ENCODE measurements at places on chromosomes 6 and 20.
A peak's percentile ranks its signal among the peaks of the same experiment; 100 is the strongest.

- no peak for DNase-seq
These were observed 268.0 kb upstream of the RNF217 start for GRCh38 chr6:124694139-124694705.

DNA sequence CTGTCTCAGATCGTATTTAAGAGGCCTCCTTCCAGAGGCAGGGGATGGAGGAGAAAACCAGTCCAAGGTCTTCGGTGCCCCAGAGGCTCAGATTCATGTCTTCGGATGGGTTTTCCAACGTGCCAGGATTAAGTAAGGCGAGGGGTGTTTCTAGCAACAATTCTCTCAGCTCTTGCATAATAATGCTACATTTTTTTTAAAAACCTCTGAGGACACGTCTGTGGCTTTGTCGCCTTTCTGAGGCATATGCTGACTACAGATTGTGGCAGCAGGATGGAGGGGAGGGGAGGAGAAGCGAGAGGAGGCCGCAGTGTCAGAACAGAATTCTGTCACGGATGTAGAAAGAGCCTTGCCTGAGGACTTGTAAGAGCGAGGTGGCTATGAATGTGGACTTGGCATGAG lies 17.7 kb upstream of the CCDC167 start:
- no peak for DNase-seq

DNA sequence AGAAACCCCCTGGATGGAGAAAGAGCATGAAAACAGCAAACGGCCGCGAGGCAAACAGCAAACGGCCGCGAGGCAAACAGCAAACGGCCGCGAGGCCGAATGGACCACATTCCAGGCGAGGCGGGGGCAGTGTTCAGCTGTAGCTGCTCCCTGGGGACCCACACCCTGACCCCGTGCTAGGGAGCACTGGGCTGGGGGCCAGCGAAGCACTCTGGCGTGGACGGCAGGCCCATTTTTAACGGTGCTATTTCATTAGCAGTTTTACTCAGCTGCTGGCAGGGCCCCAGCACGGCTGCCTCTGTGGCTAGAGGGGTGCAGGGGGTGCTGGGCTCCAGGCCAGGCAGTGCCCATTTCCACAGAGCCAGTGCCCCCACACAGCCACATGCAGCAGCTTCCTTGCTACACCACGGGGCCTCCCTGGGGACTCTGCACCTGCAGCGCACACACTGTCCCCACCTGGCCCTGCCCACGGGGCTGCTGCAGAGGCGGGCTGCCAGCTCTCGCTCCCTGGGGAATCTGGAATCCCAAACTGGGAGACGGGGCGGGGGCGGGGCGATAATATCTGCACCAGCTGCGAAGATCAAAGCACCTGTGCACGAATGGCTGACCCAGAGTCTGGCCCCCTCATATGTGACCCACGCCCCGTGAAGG lies 35.6 kb upstream of the SLCO4A1 start:
- no peak for DNase-seq

GRCh38 chr20:8433291-8433690 lies 301.2 kb downstream of the PLCB1 start:
- no peak for DNase-seq

- DNase-seq, result peak; percentile 99
These were observed 37.1 kb upstream of the NCOA3 start for GRCh38 chr20:47464380-47465101.

GRCh38 chr6:11174242-11174611 lies 58.2 kb downstream of the NEDD9 start:
- DNase-seq, result no peak

GRCh38 chr6:169861431-169862042 lies 110.1 kb downstream of the ERMARD start:
- no peak for DNase-seq

- DNase-seq, result no peak
These were observed 78.0 kb downstream of the PTPN1 start for GRCh38 chr20:50588034-50588736.

- no peak for DNase-seq
These were observed 648.6 kb downstream of the COL12A1 start for GRCh38 chr6:74557236-74557635.

DNA sequence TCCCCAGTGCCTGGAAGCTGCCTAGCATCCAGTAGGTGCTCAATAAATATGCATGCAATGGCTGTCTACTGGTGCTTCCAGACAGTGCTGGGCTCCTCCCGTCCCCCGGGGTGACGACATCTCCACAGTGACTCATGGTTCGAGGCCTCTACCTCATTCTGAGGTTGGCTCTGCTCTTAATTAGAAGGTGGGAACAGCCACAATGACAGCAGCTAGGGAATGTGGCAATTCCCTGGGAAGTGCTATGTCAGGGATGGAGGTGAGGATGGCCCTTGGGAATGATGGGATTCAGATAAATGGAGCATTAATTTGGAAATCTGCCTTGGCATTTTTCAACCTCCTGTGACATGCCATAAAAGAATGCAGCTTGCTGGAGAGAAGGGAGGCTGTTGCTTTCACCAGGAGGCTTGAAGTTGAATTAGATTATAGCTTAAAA lies 43.5 kb upstream of the NFATC2 start:
- DNase-seq, result peak; percentile 49

- DNase-seq, result no peak
These were observed 810 bp downstream of the LAMP5 start for GRCh38 chr20:9515214-9515585.

DNA sequence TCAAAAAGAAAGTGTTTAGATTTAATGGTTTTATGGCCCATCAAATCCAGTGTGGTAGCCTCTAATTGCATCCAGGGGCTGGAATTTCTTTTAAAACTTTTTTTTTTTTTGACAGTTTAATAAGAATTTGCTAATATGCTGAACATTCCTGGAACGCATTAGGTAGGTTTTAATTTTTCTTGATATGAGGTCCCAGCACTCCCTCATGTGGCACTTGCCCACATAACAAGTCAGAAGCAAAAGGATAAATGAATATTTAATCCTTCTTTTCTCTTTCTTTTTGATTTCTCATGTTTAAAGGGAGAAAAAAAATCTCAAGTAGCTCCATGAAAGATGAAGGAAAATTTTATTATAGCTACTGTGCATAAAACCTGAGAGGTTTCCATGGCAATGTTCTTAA lies 13.5 kb downstream of the HAO1 start:
- no peak for DNase-seq

- no peak for DNase-seq
These were observed 115.4 kb downstream of the MTFR2 start for GRCh38 chr6:136134751-136135150.

DNA sequence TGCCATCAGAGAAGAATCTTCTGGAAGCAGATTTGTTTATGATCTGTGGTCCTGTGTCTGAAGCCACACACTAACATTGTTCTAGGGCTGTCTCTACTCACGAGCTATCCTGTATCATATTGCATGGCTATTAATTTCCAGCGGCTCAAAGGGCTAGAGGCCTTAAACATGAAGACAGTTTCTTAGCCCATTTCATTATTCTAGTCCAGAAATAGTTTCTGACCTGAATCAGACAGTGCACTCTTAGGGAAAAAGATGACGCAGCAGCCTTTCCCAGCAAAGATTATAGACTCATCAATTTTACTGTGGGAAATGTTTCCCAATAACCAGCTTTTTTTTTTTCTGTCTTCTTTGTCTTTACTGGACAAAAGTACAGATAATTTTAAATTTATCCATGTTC lies 105.3 kb upstream of the SUPT3H start:
- no peak for DNase-seq

- no peak for DNase-seq
These were observed 28.7 kb downstream of the SAYSD1 start for GRCh38 chr6:39086294-39086693.

DNA sequence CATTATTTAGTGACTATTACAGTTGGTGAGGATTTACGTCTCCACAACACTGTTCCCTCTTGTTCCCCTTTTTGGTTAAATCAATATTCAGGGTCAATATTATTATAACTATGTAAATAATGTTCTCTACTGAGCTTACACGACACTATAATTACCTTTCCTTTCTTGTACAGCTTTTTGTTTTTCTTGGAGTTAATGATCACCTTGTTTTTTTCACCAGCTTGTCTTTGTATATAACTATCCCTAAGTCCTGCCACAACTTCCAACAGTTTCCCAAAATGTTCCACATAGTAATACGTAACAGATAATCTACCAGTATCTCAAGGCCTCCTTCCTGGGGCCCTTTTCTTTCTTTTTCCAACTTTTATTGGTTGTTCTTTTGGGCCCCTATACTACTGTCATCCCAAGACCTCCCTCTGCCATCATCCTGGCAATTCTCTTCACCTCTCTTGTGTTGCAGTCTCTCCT lies 142.0 kb upstream of the SOX4 start:
- DNase-seq, result no peak

- peak; percentile 43 for DNase-seq
These were observed 36.7 kb upstream of the AAR2 start for GRCh38 chr20:36199345-36200257.

DNA sequence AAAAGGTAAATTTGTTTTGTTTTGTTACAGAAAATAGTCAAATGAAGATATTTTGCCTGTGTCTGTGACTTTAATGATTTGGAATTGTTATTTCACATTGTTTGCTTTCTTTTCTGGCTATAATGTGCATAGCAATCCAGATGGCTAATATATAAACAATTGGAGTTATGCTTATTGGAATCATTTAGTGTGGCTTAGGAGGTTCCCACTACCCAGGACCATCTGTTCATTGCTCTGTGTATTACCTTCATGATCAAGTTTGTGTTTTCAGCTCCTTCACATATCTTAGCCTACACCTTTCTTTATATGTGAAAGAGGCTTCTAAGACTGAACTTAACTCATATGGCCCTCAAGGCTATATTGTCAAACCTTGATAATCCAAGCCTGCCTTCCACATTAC lies 232.9 kb downstream of the BCKDHB start:
- DNase-seq, result no peak

DNA sequence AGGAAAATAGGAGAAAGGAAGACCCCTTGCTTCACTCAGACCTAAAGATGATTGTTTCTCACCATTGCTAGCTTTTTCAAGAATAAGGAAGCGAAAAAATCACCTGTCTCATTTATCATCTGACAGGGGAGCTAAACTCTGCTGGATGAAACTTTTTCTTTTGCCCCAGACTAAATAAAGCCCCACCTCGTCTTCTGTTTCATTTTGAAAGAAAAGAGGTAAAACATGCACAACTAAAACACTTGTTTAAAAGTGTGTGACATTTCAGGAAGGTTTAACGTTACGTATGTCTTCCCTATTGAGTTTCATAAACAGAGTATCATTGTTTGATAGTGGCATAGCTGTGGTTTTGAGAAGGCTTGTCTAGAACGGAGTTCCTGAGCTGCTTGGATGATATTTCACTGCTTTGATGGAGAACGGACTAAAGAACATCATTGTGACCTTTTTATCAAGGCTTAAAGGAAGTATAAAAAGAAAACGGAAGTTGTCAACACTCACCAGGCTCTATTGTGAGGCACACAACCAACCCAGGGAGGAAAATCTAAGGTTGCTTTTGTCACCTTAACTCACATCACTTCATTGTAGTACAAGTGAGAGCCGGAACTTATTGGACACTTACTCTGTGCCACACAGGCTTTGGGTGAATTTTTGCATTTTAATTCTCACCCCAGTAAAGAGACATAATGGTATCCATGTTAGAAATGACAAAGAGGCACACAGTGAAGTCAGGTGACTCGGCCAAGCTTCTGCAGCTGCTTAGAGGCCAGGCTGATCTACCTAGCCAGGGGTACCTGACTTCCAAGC lies 29.5 kb downstream of the TSHZ2 start:
- DNase-seq, result no peak

DNA sequence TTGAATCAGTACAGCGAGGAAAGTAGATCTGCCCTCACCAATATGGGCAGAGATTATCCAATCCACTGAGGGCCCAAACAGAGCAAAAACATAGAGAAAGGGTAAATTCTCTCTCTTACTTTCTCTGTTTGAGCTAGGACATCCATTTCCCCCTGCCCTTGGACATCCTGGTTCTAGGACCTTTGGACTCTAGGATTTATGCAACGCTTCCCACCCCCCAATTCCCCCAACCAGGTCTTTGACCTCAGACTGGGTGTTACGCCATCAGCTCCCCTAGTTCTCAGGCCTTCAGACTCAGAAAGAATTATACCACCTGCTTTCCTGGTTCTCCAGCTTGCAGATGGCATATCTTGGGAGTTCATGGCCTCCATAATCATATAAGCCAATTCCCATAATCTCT lies 10.2 kb upstream of the B3GAT2 start:
- no peak for DNase-seq

GRCh38 chr6:34360556-34360955 lies 31.9 kb downstream of the NUDT3 start:
- DNase-seq, result peak; percentile 40

DNA sequence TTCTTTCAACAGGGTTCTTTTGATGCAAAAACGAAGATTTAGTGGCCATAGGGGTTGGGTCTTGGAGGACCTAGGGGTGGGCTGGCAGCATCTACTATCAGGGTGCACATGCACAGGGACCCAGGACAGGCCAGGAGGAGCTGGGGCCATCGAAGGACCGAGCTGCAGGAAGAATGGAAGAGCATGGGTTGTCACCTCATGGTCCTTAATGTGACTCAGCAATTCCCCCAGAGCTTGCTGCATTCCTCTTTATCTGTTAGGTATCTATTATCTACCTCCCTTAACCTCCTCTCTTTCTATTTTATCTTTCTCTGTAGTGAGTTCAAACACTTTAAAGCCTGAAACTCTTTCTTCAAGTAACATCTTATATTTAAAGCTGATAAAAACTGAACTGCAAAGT lies 167.0 kb downstream of the AIG1 start:
- DNase-seq, result no peak

DNA sequence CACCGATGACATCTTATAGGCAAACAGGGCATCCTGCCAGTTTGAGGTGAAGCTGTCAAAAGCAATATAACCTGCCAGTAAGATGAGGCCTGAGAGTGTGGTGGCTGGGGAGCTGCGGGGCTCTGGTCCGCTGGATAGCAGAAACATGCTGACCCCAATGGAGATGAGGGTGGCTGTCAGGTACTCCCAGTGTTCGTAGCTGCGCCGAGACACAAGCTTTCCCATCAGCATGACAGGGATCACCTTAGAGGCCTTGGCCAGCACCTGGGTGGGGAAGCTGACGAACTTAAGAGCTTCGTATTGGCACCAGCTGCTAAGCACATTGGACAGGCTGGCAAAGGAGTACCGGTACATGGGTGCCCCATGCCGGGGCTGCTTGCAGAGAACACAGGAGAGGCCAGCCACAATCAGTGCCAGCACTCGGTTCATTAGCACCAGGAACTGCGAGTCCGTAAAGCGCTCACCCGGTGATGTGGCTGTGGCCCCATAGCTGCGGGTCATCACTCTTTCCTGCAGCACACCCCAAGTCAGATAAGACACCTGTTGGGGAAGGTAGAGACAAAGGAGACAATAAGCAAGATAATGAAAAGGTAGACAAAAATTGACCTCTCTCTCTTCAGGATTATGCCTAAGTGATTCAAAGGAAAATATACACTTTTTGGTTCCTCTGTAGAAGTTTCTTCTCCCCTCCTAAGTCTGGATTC lies 2.1 kb downstream of the SLC35B2 start:
- no peak for DNase-seq

GRCh38 chr20:31808481-31808880 lies 10.7 kb upstream of the MYLK2 start:
- no peak for DNase-seq

DNA sequence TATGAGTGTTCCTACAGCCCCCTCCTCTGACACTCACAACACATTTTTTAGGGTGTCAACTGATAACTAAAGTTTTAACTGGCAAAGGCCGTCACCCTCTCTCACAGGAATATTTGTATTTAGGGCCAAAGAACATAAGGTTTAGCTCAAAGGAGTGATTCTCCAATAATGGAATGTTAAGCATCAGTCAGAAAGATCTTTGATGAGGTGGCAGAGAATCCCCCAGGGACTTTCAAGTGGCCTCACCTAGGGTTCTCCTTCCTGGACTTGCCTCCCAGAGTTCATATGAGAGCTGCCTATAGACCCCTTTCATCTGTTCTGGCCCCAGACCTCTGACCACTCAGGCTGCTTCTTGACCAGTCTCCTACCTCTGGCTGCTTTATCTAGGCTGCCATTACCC lies 7.4 kb upstream of the SCUBE3 start:
- DNase-seq, result no peak

All from HS-27A (cell line).